Upper lobe of right lung (tissue), 1 donor: ENCODE measurements at places on chromosomes 2 and 18. TPM values are rescaled to one million over a fixed set of nuclear protein-coding genes. Genes with fewer than 3 reads are reported as not detected.

DNA sequence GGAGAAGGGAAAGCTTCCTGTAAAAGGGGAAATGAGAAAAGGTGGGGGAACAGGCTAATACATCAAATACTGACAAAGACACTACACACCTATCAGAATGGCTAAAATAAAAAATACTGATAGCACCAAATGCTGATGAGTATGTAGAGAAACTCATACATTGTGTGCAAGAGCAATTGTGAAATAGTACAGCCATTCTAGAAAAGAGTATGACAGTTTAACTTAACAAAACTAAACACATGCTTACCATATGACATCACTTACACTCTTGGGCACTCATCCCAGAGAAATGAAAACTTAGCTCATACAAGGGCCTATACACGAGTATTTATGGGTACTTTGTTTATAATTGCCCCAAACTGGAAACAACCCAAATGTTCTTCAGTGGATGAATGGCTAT lies 53.4 kb downstream of the ZNF638 start:
- no peak overlapping the region for H3K27ac ChIP-seq
- peaks cover 93% of the 10 kb centered on the region for H3K36me3 ChIP-seq
- no peak for DNase-seq
- H3K27me3 ChIP-seq: no peaks in the 10 kb centered on the region
- H3K4me1 ChIP-seq: no peaks in the 10 kb centered on the region

DNA sequence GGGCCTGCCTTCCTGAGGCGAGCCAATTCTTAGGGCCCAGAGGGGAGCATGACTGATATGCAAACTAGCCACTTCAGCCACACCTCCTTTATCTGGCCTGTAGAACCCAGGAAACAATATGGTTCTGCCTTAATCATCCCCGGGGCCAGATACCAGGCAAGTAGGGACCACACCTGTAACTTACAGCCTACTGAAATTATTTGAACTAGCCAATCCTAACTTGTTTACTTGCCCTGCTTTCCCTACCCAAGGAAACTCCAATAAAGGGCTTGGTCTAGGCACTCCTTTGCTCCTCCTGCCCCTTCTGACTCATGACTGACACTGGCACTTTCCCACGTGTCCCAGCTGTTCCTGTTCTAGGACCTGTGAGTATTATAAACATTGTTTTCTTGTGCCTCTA lies 57.6 kb downstream of the MYOM1 start:
- no peaks in the 10 kb centered on the region for H3K36me3 ChIP-seq
- no peaks in the 10 kb centered on the region for H3K27me3 ChIP-seq
- no peak for DNase-seq
- no peak overlapping the region for H3K27ac ChIP-seq
- no peak overlapping the region for H3K4me3 ChIP-seq

DNA sequence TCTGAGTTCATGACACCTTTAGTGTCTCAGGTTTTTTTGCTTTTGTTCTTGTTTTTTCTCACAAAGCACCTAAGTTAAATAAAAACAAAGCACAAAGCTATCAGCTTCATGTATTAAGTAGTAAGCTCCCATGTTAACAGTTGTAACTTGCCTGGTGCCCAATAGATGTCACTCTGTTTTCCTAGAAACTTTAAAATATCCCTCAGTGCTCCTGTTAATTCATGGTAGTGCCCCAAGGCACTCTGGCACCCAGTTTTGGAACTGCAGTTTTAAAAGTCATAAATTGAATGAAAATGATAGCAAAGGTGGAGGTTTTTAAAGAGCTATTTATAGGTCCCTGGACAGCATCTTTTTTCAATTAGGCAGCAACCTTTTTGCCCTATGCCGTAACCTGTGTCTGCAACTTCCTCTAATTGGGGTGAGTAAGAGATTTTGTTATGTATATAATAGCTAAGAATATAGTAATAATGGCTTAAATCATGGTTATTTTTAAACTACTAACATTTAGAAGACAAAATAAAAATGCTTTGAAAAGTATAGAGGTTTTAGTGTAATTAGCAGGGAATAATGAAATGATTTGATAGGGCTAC lies 555.0 kb upstream of the TMEFF2 start:
- H3K4me3 ChIP-seq: no peak overlapping the region
- H3K27ac ChIP-seq: no peak overlapping the region

DNA sequence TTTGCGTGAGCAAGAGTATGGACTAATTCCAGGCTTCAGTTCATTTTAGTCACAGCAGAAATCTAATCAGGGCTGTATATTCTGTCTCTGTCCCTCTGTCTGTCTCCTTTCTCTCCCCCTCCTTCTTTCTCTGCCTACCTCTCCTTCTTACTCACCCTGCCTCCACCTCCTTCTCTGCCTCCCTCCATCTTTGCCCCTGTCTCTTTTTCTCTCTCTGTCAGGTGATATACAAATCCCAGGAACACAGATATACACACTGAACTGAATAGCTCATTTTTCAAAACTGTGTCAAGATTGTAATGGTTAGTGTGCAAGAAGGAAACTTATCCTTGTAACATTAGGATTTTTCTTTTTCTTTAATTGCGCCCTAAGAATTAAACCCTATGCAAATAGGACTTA lies 32.5 kb downstream of the SLC8A1 start:
- peak overlapping the region; percentile 1 for H3K27ac ChIP-seq
- no peaks in the 10 kb centered on the region for H3K4me1 ChIP-seq
- no peaks in the 10 kb centered on the region for H3K36me3 ChIP-seq

GRCh38 chr2:180728928-180729559 lies 251.4 kb upstream of the UBE2E3 start:
- H3K4me1 ChIP-seq: no peaks in the 10 kb centered on the region
- H3K36me3 ChIP-seq: no peaks in the 10 kb centered on the region
- DNase-seq: no peak
- no peak overlapping the region for H3K4me3 ChIP-seq
- no peak overlapping the region for H3K27ac ChIP-seq
- H3K27me3 ChIP-seq: no peaks in the 10 kb centered on the region

Gene MYO5B
- 31.6 TPM for total RNA-seq

- no peaks in the 10 kb centered on the region for H3K27me3 ChIP-seq
- H3K36me3 ChIP-seq: peaks cover 8% of the 10 kb centered on the region
- no peak overlapping the region for H3K4me3 ChIP-seq
- H3K4me1 ChIP-seq: peaks cover 24% of the 10 kb centered on the region
- no peak for DNase-seq
- peak overlapping the region; percentile 39 for H3K27ac ChIP-seq
Measured at GRCh38 chr2:191345788-191346187, 100.6 kb downstream of the MYO1B start.

DNA sequence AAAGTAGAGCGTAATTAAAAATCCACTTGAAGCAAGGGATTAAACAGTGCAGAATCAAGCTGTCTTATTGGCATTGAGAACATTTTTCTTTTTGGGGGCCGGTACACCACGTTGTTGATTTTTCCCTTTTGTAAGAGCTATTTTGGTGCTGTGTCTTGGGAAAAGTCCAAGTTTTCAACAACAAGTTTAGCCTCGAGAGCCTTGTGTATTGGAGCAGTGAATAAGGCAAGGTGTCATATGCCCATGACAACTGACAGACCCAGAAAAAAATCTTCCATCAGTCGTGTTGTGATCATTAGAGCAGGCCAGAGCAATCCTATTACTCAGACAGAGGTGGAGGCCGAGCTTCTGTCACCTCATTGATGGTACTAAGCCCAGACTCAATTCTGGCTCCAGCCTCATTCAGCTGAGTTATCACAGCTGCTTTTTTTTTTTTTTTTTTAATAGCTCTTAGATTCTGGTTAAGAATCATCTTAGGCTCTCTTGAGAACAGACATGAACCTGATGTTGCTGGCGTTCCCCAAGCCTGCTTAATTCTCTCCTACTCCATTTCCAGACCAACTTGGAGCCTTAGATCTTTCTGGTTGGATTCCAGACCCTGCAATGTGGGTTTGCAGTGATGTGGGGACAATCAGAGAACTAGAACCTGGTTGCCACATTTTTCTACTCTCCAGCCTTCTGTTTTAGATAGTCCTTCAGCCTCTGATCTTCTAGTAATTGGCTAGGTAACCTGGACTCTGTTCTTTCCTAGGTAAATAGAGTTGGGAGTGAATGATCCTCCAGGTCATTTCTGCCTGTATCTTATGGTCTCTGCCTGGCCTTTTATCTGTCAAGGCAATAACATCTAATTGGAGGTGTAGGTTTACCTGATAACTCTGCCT lies 43.1 kb downstream of the MOGAT1 start:
- H3K4me3 ChIP-seq: no peak overlapping the region
- H3K27ac ChIP-seq: peak overlapping the region; percentile 18
- DNase-seq: no peak
- no peaks in the 10 kb centered on the region for H3K36me3 ChIP-seq
- no peaks in the 10 kb centered on the region for H3K27me3 ChIP-seq

- peak; percentile 67 for DNase-seq
- no peaks in the 10 kb centered on the region for H3K27me3 ChIP-seq
- no peak overlapping the region for H3K27ac ChIP-seq
- H3K4me1 ChIP-seq: no peaks in the 10 kb centered on the region
Measured at GRCh38 chr2:67733517-67733916, 329.3 kb downstream of the C1D start.

Gene SAG
- not detected for total RNA-seq

- no peaks in the 10 kb centered on the region for H3K4me1 ChIP-seq
- DNase-seq: no peak
- no peaks in the 10 kb centered on the region for H3K36me3 ChIP-seq
- H3K27ac ChIP-seq: no peak overlapping the region
- H3K27me3 ChIP-seq: no peaks in the 10 kb centered on the region
Measured at GRCh38 chr2:118437501-118437900, 349.2 kb downstream of the INSIG2 start.

- no peak overlapping the region for H3K4me3 ChIP-seq
- DNase-seq: no peak
- no peaks in the 10 kb centered on the region for H3K27me3 ChIP-seq
- no peaks in the 10 kb centered on the region for H3K4me1 ChIP-seq
- no peak overlapping the region for H3K27ac ChIP-seq
- H3K36me3 ChIP-seq: no peaks in the 10 kb centered on the region
Measured at GRCh38 chr2:51220606-51221005, 188.7 kb upstream of the NRXN1 start.

DNA sequence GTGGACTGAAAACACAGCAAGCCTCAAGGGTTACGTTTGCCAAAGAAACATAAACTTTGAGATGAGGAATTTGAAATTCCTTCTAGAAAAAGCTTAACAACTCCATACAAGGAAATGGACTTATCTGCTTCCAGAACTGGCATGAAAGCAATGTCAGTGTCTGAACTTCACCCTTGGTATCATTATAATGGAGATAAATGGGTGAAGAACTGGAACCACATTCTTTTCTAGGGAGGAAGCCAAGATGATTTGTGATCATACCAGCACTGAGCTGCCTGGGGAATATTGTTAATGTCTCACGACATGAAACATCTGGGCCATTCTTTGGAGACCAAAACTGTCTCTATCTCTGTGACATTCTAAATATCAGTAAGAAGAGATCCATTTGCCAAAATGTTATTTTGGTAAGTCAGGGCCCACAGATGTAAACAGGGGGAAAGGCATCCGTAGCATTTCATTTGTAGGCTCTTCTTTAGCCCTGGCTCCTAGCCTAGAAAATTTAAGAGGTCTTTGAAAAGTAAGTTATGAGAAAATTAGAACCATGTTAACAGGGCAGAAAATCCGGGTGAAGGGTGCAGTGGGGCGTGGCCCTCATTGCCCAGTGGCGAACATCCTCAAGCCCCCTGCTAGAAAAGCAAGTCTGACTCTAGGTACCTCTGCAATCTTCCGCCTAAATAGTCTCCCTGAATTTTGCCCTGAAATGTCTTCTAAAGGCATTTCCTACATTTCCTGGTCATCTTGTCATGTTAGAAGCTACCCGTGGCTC lies 295.3 kb upstream of the EPAS1 start:
- H3K4me3 ChIP-seq: no peak overlapping the region
- H3K27ac ChIP-seq: peak overlapping the region; percentile 81
- peaks cover 28% of the 10 kb centered on the region for H3K4me1 ChIP-seq

Gene TSPYL6
- total RNA-seq: not detected

DNA sequence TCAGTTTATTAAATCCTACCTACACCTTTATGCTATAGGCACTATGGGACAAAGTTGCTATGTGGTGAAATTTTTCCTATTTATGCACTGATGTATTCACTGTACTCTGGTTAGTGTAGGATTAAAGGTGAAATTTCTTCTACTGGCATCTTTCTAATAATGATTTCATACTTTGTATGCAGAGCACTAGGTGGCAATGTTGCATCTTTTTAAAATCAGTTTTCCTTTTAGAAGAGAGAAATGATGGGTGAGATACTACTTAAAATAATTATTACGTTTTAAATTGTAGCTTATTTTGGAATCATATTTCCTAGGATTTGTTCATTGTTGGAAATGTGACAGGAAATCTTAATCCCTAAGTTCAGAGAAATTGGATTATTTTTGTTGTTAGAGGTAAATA lies 150.9 kb downstream of the CD8B2 start:
- no peaks in the 10 kb centered on the region for H3K27me3 ChIP-seq
- no peak overlapping the region for H3K27ac ChIP-seq

Gene STEAP3
- 14.1 TPM for total RNA-seq

Gene RETSAT
- total RNA-seq: 58.1 TPM

Gene PLCD4
- total RNA-seq: 1.0 TPM

Gene PAIP2B
- total RNA-seq: 6.3 TPM

DNA sequence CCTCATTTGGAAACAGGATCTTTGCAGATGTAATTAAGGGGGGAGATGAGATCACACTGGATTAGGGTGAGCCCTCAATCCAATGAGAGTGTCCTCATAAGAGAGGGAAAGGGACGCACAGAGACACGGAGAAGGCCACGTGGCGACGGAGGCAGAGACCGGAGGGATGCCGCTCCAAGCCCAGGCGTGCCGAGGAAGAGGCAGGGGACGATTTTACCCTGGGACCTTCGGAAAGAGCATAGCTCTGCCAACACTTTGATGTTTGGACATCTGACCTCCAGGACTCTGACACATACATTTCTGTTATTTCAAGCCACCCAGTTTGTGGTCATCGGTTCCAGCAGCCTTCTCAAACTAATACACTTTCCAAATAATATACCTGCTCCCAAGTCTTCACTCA lies 84.4 kb upstream of the ZCCHC2 start:
- H3K27ac ChIP-seq: peak overlapping the region; percentile 76
- H3K4me3 ChIP-seq: no peak overlapping the region
- peaks cover 33% of the 10 kb centered on the region for H3K4me1 ChIP-seq
- no peaks in the 10 kb centered on the region for H3K36me3 ChIP-seq
- no peaks in the 10 kb centered on the region for H3K27me3 ChIP-seq

Gene ANKRD62
- total RNA-seq: 0.12 TPM

- H3K27ac ChIP-seq: peak overlapping the region; percentile 73
- no peaks in the 10 kb centered on the region for H3K27me3 ChIP-seq
- peaks cover 6% of the 10 kb centered on the region for H3K4me1 ChIP-seq
- DNase-seq: peak; percentile 89
Measured at GRCh38 chr2:25215948-25216679, 47.7 kb upstream of the POMC start.
